NCI-H1105 (cell line): ENCODE measurements at places on chromosomes 12 and 14.

DNA sequence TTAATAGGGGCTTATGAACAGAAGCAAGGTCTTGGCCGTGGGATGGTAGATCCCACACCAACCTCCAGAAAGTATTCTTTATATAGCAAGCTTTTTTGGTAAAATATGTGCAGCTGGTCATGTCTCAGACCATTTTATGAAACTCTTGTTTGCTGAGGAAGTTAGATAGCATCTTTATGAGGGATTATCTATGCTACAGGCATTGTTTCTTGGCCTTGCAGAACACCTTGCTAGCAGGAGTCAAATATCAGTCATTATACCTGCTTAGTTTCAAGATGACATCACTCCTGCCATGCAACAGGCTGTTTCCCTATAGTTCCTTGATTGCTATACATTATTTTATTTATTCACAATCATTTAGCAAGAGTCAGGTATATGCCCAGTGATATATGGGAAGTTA lies 84.8 kb upstream of the LRFN5 start:
- no peak for DNase-seq

GRCh38 chr12:92844151-92844763 lies 84.8 kb downstream of the EEA1 start:
- no peak for DNase-seq

DNA sequence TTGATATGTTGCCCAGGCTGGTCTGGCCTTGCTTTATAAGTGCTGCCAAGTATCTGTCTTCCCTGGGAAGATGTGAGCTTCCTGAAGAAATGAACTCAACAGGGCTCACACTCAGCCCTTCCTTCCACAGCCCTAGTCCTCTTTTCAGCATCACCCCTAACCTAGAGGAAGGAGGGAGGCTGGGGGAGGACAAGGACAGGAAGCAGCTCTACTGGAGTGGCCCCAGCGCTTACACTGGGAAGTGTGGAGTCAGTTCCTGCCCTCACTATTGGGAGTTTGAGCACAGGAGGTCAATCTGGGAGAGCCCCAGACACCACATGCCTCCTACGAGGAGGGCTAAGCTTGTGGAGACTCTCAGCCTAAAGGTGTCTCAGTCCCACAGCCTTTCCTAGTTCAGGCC lies 16.8 kb downstream of the GALNT6 start:
- no peak for DNase-seq

- DNase-seq: no peak
These were observed 516.7 kb upstream of the TMEM132C start for GRCh38 chr12:127750076-127750840.

GRCh38 chr12:1346126-1346525 lies 248.3 kb downstream of the FBXL14 start:
- no peak for DNase-seq

- DNase-seq: no peak
These were observed 40.8 kb downstream of the TGFB3 start for GRCh38 chr14:75941030-75941429.

DNA sequence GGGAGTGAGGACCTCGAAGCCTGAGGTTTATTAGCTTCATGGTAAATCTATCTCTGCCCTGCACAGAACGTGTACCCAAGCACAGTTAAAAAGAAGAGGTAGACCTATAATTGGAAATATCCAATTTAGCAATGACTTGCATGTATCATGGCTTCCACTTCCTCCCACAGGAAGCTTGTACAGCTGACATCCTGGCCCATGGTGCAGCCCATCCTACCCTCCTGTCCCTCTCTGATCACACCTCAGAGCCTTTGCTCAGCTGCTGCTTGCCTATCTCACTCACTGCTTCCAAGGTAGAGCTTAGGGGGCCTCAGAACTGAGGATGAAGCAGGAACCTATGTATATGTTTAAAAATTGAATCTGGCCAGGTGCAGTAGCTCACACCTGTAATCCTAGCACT lies 4.3 kb upstream of the BCDIN3D start:
- DNase-seq: no peak

DNA sequence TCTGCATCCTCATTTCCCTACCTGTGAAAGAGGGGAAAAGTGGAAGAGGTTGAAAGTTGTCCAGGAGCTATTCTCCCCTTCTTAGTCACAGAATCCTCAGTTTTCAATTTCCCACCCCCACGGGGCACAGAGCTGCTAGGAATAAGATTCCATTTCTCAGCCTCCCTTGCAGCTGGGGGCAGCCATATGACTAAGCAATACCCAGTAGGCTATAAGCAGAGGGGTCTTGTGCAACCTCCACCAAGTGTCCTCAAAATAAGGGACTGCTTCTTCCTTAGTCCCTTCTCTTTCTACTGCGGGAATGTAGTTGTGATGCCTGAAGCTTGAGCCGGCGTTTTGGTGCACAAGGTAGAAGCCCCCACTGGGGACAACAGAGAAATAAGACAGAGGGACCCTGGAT lies 40.9 kb downstream of the VWF start:
- DNase-seq: no peak

DNA sequence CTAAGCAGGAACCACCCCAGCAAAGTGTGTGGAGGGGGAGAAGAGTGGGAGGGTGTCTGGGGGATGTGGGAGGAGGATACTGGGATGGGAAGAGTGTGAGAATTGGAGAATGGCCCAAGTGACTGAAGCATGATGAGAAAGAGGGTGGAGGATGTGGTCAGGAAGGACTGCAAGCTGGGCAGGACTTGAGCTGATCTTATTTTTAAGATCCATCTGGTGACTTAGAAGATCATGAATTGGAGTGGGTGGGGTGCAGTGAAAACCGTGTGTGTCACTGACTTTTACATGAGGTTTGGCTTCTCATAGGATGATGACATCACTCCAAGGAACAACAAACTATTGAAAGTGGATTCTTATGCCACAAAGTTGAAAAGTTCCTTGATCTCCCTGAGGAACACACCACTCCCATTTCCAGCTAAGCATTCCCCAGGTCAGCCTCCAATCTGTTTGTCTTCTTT lies 287.5 kb downstream of the GALC start:
- DNase-seq: no peak

DNA sequence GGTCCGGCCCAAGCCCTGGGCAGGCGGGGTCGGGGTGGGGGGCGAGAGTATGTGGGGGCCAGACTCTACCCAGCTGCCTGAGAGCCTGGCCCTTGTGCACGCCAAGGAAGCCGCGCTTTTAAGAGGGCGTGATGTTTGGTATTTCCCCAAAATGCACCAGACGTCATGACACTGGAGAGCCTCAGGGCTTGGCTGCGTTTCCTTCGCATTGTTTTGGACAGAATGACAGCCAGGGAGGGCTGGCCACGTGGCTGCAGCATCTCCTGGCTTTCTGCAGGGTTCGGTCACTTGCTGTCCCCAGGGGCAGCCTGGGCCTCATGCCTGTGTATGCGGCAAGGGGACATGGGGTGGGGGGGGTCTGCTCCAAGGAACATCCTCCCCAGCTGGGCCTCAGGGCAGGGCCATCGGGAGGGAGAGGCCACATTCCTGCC lies 16.1 kb upstream of the NUDT14 start:
- no peak for DNase-seq

GRCh38 chr12:93022603-93023340 lies 93.7 kb upstream of the EEA1 start:
- DNase-seq: no peak

DNA sequence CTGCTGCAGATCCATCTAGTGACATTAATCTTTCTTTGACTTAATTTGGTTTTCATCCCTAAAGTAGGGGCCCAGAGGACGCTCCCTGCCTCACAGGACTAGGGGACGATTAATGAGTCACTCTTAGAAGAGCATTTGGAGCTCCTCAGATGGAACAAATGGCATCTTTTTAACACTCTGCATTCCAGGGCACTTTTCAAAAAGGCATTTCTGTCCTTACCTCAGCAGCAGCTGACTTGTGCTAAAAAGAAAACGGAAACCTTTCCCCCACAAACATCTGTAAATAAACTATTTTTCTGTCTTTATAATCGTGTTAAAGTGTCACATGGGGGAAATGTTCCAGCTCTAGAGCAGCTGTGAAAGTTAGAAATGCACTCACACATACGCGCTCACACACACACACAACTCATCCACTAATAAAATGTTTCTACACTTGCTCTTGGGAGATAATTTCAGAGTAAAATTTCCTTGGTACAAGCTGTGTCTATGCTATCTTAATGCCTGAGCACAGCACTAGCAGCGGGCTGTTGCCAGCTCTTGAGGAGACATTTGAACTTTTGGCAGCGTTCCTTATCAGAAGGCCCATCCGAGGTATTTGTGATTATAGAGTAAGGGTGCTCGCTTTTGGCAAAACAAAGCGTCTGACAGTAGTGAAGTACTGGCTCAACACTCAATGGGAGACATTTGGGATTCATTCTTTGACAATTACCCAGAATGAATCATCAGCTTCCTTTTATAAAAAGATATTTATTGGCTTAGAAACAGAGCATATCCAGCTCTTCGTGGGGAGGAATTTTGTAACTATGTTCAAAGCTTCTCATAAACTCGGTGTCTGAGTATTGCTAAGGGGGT lies 141.3 kb downstream of the PLXNC1 start:
- DNase-seq: peak; percentile 1

GRCh38 chr12:11609045-11609444 lies 40.4 kb upstream of the ETV6 start:
- DNase-seq: no peak

DNA sequence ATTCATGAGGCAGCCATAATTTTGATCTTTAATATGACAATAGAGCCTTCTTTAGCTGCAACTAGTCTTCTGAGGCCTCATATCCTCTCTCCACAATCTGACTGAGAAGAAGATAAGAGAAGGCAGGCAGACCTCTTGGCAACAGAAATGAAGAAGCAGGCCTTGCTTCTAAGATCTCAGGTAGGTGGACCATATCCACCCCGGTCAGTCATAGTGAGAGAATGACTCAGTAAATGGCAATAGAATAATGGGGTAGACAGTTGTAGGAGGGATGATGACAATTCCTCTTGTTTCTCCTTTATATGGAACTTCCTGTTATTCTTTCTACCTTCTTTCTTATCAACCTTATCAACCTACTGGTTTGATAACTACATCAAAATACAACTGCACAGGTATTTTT lies 246.7 kb upstream of the G2E3 start:
- no peak for DNase-seq

- DNase-seq: no peak
These were observed 930.6 kb upstream of the FBXO33 start for GRCh38 chr14:40362856-40363255.

DNA sequence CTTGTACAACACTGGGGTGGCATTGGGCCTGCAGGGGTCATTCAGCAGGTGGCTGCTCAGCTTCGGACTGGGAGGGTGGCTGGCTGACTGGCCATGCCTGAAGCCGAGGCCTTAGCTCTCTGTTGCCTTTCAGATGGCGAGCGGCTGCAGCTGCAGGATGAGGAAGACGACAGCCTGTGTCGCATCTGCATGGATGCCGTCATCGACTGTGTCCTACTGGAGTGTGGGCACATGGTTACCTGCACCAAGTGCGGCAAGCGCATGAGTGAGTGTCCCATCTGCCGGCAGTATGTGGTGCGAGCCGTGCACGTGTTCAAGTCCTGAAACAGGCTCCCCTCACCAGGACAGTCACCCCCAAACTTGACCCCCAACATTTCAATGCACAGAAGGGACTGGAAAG lies 23.3 kb downstream of the RNF34 start:
- no peak for DNase-seq

GRCh38 chr12:68203460-68203875 lies 22.1 kb downstream of the IL26 start:
- DNase-seq: no peak

GRCh38 chr12:76848132-76848531 lies 30.7 kb downstream of the CSRP2 start:
- no peak for DNase-seq

- no peak for DNase-seq
These were observed 1720.2 kb upstream of the SEL1L start for GRCh38 chr14:83253870-83254269.

DNA sequence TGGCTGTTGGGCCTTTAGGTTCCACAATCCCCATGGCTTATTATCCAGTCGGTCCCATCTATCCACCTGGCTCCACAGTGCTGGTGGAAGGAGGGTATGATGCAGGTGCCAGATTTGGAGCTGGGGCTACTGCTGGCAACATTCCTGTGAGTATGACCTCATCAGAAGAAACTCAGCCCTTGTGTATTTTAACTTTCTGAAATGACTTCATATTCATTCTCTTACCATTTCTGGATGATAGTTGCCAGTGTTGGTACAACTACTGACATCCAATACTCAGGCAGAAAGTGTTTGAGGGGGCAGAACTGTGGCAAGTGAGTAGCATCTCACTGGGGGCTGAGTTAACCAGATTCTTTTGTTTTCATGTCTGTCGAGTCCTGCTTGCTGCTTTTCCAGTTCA lies 2.3 kb downstream of the DAZAP2 start:
- no peak for DNase-seq

DNA sequence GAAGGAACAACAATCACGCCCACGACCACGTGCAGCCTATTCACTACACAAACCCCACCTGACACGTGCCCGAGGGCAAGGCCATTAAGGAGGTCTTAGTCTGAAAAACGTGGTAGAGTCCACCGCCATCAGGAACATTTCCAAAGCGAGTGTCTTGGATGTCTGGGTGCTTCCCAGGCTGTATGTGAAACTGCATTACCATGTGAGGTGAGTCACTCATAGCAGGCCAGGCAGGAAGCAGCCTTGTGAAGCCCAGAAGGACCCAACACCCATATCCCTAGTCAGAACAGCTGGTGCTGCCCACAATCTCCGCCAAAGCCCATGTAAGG lies 3.3 kb upstream of the KRT79 start:
- no peak for DNase-seq

DNA sequence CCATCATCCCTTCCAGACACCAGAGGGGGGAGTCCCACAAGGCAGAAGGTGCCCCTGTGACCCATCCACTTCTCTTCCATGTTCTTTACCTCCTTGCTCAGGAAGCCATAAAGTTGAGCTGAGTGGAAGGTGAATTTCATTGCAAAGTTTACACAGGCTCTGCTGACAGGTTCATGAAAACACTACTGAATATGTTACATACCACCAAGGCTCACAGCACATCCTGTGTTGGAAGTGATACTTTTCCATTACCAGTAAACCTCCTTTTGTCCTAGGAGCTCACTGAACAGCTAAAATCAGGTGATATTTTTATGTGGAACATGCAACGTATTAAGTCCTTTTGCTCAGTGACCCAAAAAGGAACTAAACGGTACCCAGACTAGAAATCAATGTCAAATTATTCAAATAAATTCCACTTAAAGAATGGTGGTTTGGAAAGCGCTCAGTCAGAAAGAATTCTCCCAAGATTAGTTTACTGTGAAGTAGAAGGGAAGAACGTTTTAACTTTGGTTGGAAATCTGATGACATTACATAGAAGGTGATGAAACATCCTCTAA lies 196.2 kb upstream of the NUDT4 start:
- no peak for DNase-seq

- no peak for DNase-seq
These were observed 12.9 kb upstream of the RNASE12 start for GRCh38 chr14:20603813-20604690.

DNA sequence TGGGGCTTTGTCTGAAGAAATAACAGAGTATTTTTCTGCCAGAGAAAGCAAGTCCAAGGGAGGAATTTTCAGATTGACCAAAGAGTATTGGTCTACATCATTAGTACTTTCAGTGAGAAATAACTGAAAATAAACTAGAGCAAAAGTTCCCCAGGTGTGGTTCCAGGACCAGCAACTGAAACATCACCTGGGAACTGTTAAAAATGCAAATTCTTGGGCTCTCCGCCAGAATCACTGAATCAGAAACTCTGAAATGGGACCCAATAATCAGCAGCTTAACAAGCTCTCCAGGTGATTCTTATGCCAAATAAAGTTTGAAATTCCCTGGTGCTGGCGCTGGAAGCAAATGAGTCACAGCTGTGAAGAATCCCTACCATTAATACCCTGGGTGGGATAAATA lies 52.1 kb downstream of the EIF2S3B start:
- peak; percentile 26 for DNase-seq
